ENCODE measurements at places on chromosomes 16 and 17.
A peak's percentile ranks its signal among the peaks of the same experiment; 100 is the strongest.

DNA sequence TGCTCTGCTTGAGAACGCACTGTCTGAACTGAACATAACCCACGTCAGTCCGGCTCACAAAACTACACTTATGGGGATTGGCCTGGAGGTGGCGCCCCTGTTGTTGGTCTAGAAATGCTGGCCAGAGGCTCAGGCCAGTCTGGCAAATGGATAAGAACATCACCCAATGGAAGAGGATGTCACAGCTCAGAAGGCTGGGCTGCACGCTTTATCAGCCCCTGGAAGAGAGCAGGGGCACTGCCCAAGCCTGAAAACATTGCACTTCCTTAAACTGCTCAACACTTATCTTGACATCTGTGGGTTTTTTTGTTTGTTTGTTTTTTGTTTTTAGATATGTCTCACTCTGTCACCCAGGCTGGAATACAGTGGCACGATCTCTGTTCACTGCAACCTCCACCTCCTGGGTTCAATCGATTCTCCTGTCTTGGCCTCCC is 24.8 kb upstream of the BPTF start:
- DNase-seq, result peak; percentile 63

- no peak for DNase-seq
Measured at GRCh38 chr16:48131201-48131935, 24.4 kb downstream of the ABCC12 start.

- DNase-seq, result no peak
Measured at GRCh38 chr16:67108931-67109406, 772 bp upstream of the PHAF1 start.

GRCh38 chr17:51636291-51636690 is 375.9 kb downstream of the UTP18 start:
- DNase-seq, result no peak

- no peak for DNase-seq
Measured at GRCh38 chr17:12193144-12193735, 172.6 kb downstream of the MAP2K4 start.

DNA sequence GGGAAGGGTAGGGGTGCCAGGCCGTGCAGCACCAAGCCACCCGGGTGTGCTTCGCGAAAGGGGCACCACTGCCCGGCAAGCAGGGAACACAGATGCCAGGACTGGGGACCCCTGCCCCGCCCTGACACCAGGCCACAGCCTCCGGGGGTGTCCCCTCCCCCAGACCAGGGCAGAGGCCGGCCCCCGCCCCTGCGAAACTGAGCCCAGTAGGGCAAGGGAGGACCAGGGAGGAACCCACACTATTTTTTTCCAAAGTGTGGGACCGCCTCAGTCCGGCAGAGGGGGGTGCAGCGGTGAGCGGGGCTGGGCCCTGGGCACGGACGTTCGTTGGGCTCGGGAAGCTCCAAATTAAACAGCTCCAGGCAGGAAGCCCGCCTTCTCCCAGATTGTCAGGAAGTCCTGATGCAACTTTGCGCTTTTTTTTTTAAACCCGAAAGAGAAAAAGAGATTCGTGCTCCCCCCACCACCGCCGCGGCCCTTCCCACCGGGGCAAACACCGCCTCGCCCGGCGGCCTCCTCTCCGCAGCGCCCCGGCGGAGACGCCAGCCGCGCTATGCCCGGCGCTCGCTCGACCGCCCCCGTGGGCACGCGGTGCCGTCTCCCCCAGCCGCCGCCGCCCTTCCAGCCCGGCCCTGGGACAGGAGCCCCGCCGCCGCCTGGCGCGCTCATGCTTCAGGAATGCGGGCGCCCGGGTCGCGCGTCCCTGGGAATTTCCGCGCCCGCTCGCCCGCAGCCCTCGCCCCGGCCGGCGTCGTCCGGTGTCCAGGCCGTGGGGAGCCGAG is 755 bp downstream of the PIEZO1 start:
- DNase-seq, result peak; percentile 84

DNA sequence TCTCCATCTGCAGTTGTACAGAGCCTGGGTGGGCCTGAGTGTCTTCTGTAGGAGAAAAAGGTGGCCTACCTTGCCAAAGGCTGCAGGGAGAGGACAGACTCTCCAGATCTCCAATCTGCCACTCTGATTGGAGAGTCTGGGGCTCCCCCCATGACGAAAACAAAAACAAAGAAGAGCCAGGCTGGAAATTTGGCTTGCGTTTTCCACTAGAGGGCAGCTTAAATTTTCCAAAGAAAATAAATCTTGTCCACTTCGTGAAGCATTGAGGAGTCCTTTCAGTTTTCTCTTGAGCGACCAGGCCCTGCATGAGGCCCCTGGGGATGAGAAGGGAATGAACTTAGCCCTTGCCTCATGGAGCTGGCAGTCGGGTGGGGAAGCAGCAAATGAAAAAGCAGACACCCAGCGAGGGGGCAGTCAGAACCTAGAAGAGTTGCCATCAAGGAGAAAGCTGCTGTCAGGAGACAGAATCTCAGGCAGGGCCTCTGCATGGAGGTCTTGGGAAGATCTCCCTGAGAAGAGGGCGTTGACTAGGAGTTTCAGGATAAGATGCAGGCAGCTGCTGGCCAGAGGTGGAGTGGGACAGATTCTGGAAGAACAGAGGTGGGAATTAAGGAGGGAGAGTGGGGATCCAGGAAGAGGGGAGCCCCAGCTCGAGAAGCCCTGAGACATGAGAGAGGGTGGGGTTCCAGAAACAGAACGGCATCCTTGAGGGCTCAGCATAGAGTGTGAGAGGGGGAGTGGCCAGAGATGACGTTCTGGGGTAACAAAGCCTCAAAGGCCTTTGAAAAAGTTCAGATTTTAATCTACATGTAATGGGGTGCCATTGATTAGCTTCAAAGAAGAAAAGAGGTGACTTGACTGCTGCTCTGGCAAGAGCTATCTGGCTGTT is 8.4 kb upstream of the SHCBP1 start:
- peak; percentile 65 for DNase-seq

- DNase-seq, result no peak
Measured at GRCh38 chr17:56803071-56803470, 30.6 kb downstream of the C17orf67 start.

DNA sequence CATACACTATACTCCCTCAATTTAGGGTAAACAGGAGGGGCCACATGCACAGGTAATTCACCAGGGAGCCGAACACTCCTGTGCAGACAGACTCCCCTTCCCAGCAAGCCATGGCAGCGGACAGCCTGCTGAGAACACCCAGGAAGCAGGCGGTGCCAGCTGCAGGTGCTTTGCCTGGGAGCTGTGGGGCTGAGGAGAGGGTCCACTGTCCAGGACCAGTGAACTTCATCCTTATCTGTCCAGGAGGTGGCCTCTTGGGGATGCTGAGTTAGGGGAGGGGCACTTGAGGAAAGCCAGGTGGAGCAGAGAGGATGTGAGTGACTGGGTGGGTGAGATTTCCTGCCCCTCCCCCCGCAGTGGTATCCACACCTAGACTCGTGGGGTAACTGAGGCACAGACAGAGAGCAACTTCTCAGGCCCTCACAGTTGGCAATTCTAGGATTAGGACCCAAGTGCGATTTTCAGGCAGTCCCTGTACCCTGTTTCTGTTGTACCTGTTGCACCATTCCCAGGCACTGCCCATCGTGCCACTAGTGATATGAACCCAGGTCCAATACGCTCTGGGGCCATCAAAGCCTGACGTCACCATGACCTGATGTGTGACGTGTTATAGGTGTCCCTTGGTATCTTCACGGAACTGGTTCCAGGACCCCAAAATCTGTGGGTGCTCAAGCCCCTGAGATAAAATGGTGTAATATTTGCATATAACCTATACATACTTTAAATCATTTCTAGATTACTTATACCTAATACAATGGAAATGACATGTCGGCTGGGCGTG is 1.2 kb downstream of the GRN start:
- no peak for DNase-seq

- DNase-seq, result no peak
Measured at GRCh38 chr16:1157639-1158455, 4.9 kb downstream of the CACNA1H start.

DNA sequence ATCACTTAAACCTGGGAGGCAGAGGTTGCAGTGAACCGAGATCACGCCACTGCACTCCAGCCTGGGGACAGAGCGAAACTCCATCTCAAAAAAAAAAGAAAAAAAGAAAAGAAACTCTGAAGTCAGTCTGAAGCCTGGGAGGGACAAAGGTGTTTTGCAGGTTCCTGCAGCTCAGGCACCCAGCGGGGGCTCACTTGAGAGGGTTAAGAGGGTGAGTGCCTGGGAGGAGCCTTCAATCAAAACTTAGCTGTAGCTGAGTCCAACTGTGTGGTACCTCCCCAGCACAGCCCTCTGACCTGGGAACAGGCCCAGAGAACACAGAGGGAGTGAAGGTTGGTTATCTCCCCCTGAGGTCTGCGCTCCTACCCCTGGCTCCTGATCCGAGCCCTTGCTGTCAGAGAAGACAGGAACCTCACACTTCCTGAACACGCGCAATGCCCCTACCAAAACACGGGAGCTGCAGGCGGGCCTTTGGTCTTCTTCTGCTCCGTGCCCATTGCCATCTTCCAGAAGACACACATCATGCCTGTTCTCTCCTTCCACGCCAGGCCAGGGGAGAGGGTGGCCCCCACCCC is 20.4 kb upstream of the ZC3H18 start:
- no peak for DNase-seq

- peak; percentile 20 for DNase-seq
Measured at GRCh38 chr16:67775273-67775672, 31.1 kb downstream of the RANBP10 start.

GRCh38 chr16:24609740-24610415 is 70.5 kb downstream of the RBBP6 start:
- DNase-seq, result peak; percentile 81

DNA sequence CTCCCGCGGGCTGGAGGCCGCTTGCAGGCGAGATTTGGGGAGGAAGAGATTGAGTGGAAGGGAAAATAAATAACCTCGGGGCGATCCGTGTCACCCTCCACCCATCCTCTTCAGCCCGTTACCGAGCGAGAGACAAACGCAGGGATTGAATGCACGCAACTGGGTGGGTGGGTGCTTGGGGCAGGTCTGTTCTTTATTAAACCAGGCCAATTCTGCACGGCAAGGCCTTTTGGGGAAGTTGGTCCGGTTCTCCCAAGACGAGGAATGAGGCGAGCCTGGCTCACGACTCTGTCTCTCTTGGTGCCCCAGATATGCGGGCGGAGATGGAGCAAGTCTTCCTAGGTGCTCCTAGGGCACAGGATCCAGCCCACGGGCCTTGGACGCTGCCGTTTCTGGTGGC is 396 bp upstream of the HOXB7 start:
- DNase-seq, result peak; percentile 52

Measured in fibroblast of skin of right biceps (primary cell).